Activated CD8-positive, alpha-beta memory T cell treated with anti-CD3 and anti-CD28 coated beads, Interleukin-2, amount 50 U/mL, for 4 hours (primary cell): ENCODE measurements at places on chromosomes 13 and 19.

DNA sequence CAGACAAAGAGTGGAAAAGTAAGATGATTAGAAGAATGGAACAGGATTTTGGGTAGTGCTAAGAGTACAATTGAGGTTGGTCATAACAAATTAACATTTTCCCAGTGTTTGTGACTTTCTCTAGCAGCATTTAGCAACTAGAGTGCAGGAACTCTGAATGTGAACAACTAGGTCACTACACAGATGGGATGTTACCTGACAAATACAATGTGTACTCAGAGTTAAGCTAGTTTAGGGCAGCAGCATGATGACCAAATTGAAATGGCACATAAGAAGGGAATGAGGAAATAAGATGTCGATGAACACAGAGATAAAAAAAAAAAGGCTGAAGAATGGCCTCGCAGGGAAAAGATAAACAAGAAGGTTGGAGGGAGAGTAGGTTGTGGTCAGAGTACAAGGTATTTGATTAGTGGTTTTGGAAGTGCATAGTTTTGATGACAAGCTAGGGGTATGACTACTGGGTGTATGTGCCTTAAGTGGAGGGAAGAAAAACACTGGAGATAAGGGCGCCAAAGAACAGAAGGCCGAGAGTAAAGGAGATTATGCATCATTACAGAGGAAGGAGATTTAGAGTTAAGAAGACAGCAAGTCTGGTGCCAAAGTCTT is 381.1 kb downstream of the FGF14 start:
- no peak for DNase-seq

DNA sequence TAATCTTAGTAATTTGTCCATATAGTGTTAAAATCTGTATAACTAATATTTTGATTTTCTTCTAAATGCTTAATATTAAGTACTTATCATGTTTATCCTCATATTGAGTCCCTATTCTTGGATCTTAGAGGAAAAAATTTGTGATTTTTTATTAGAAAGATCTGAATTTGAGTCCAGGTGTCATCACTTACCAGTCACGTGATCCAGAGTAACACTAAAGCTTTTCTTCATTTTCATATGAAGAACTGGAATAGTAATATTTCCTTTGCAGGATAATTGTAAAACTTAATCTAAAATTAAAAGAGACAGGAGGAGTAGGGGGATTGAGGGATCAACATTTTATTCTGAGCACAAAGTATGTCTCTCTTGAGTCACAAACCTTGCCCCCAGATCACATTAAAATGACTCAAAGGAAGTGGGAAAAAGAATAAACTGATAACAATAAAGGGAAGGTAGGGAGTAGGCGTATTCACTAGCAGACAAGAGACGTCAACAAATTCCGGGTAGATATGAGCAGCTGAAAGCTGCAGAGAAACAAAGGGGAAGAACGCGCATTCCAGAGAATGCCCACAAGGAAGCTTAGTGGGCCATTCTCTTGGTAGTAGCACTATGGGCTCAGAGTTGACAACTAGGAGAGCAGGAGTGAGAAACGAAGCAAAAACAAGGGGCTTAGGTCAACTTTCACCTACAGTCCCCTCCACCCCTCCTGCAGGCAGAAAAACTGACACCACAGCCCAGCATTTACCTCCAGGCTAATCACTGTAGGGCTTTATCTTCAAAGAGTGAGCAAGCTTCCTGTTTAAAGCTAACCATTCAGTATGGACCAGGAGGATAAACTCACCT is 123.1 kb downstream of the SPRY2 start:
- DNase-seq: no peak

- DNase-seq: no peak
Observed at GRCh38 chr19:6800991-6801484, 28.5 kb downstream of the VAV1 start.

DNA sequence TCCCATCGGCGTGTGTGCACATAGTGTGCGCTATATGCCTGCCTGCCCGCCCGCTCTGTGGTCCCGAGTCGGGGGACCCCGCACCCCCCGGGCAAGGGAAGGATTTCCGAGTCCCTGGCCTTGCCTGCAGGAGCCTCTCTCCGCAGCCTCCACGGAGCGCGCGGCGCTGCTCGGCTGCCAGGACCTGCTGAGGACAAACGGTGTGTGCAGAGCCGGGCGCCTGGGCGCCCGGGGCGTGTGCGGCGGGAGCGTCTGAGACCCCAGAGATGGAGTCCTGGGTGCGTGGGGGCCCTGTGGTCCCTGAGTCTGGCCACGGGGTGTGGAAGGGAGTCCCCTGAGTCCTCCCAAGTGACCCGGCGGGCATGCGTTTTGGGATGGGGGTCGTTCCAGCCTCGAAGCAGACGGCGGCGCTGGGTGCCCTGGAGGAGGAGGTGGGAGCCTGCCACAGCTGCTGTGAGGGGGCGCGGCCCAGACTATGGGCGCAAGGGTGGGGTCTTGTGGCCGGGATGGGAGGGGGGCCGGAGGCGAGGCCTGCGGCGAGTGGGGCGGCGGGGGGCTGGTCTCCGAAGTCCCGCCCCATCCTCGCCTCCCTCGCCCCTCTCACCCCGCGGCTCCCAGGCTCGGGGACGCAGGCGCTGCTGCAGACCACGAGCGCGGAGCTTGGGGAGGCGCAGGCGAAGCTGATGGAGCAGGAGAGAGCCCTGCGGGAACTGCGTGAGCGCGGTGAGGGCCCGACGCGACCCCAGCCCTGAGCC is 25.3 kb downstream of the CLEC4M start:
- no peak for DNase-seq

GRCh38 chr19:19460258-19460731 is 54.8 kb downstream of the GATAD2A start:
- DNase-seq: peak; percentile 32

DNA sequence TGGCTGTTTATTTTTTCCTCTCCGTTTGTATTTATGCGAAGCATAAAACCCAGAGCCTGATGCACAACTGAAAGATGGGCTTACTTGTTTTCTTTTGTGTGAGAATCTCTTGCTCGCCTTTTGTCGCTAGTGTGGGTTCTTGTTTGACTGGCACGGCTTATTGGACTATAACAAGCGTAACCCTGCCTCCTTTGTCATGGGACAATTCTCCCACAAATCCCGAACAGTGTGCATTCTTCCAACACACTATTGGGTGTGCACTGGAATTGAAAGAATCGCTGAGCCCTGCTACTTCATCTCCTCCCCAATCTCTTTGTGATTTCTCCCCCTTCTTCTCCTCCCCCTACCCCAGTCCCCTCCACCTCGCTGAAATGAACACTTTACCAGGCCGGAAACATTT is 110.8 kb downstream of the ZIC5 start:
- DNase-seq: no peak

DNA sequence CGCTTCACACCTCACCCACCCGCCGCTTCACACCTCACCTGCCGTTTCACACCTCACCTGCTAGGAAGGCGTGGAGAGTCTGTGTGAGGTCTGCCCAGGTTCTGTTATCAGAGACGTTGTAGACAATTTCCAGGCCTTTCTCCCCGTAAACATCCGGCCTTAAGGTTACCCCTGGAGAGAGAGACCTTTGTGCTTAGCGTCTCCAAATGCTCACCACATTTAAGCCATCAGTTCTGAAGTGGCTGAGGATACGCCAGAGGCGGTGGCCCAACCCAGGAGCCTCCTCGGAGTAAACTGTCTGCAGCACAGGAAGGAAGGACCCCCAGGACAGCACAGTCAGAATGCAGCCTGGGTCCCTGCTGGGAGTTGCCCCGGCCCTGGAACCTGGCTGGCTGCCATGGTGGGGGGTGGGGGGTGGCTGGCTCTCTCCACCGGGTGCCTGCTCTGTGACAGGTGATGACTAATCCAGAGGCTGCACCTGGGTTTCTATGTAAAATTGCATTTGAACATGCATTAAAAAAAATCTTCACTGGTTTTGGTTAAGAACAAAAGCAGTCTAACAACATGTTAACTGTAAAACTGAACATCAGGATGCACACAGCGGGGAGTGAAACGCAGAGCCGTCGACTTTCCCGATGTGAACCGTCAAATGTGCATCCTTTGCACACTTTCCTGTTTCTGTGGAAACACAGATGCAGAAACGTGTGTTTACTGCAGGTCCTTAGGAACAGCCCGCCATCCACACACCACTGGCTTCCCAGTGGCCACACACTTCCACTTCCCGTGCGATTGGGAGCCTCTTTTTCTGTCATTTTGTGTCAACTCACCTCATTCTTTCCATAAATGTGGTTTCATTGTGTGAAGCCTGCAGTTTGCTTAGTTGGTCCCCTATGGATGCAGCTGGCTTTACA is 4.5 kb downstream of the ATP4B start:
- DNase-seq: no peak

DNA sequence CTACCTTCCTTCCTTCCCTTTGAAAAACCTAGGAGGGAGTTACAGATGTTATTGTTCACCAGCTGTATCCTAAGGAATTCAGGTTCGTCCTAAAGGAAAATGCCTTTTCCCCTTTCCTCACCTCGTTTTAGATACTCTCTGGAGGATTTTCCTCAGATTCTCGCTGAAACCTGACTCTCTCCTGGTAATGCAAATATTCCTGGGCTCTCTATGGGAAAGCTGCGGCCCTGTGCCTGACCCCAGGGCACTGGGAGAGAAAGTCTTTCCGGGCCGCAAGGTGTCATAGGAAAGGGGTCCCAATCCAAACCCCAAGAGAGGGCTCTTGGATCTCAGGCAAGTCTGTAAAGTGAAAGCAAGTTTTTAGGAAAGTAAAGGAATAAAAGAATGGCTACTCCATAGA is 13.1 kb upstream of the OR1M1 start:
- no peak for DNase-seq

- no peak for DNase-seq
Observed at GRCh38 chr13:99639126-99639525, 137.9 kb downstream of the TM9SF2 start.

DNA sequence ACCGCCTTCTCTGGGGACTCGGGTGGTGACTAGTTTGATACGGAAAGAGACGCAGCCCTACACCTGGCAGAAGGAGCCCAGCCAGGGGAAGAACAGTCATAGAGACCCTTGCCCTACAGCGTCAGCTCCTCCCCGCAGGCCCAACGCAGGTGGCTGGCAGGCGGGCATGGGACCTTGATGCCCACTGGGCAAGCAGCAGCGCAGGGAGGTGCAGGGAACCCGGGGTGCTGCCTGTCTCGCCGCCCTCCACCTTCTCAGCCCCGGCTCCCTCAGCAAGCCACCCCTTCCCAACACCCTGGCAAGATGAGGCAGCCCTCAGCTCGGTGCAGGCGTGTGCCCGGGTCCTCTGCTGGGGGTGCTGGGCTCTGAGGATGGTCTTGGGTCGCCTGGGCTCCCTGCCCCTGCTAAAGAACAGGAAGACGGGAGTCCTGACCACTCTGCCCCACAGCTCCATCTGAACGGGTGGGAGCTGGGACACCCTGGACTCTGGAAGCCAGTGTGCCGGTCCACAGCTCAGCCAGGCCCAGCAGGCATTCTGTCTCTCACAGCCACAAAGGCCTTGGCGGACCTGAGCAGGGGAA is 9.0 kb downstream of the MIER2 start:
- no peak for DNase-seq

- DNase-seq: no peak
Observed at GRCh38 chr19:11014403-11014911, 53.6 kb downstream of the SMARCA4 start.

DNA sequence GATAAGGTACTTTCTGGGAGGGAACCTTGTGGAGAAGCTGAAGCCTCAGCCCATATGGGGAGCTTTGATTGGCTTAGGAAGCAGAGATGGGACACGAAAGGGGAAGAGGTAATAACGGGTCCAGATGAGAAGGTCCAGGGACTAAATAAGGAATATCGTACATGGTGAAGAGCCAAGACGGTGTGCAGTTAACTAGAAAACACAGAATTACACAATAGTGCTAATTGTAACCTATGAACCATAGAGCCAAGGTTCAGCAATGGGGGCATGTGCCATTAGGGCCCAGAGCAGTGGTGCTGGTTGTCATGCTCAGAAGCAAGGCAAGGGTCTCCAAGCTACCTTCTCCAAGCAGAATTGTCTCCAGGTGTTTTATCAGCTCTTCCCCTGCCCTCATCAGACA is 106.1 kb downstream of the IRS2 start:
- DNase-seq: no peak

DNA sequence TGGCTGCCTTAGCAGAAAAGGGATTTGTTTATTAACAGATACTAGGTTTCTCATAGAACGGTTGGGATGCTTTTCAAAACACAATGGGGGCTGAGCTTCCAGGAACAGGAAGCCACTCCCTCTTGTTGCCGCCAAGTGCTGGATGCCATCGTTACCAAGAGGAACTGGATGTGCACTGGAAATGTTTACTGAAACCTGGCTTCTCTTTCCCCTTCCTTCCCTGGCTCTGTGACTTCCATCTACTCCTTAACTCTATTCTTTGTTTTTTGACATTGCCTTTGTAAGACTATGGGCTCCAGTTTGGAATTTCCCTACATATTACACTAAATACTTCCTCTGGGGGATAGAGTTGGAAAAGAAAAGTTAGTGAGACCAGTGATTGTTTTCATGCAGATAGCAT is 11.7 kb upstream of the KL start:
- no peak for DNase-seq

GRCh38 chr19:29687244-29687896 is 22.1 kb downstream of the PLEKHF1 start:
- no peak for DNase-seq

- no peak for DNase-seq
Observed at GRCh38 chr13:50370303-50370950, 355.2 kb downstream of the KCNRG start.

- DNase-seq: no peak
Observed at GRCh38 chr13:85666356-85666755, 132.9 kb downstream of the SLITRK6 start.

- no peak for DNase-seq
Observed at GRCh38 chr13:98707281-98707999, 45.0 kb downstream of the SLC15A1 start.

GRCh38 chr13:87123987-87124784 is 547.0 kb upstream of the SLITRK5 start:
- no peak for DNase-seq

DNA sequence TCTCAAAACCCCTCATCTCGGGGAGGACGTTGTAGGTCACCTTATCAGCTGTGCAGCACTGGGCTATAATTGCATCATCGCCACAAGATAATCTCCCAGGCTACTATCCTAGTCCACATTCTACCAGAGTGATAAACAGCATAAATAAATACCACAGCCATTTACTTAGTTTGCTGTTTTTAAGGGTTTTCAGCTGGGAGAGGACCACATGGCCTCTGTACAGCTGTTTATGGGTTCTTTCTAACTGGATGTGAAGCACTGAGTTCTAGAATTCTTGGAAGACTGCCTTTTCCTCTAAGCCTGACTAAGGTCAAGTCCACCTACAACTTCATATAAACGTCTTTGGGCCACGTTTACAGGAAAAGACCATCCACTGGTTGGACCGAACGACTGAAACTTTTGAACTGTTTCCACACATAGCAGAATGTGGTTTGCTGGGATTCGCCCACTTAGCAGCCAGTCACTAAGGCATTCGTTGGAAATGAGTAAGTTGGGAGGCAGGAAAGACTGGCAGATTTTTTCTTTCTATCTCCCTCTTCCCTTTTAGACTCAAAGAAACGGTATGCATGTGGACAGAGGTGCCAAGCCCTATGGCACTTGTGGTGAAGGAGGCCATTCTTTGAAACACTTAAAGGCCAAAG is 752.5 kb upstream of the SGCG start:
- no peak for DNase-seq

- no peak for DNase-seq
Observed at GRCh38 chr19:27660428-27660827, 1552.5 kb downstream of the UQCRFS1 start.
